ENCODE measurements at places on chromosomes 3 and 15.

DNA sequence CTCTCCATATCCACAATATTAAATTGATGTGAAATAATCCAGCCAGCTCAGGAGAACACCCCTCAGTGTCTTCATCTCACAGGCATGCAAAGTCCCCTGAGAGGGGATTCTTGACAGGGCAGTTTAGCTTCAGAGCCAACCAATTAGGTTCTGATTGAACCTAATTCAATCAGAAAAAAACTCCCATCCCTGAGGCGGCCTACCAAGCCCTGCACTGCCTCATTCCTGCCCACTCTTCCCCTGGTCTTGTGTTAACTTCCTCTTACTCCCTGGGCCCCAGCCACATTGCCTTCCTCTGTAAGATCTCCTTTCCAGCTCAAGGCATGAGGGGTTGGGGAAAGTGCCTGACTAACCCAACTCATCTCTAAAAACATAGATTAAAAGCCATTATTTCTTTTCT is 46.1 kb downstream of the FRMD4B start:
- DNase-seq, result no peak

DNA sequence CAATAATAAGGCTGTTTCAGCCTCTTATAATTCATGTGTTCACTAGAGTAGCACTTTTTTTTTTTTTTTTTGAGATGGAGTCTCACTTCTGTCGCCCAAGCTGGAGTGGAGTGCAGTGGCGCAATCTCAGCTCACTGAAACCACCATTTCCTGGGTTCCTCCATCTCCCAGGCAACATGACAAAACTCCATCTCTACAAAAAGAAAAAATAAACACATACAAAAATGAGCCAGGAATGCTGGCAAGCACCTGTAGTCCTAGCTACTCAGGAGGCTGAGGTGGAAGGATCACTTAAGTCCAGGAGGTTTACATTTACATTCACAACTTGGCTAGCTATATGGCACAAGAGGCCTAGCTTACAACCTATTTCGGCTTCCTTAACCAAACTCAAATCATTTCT is 6.8 kb downstream of the USP4 start:
- DNase-seq, result no peak

- no peak for DNase-seq
Observed at GRCh38 chr3:144470666-144471065, 499.0 kb downstream of the DIPK2A start.

GRCh38 chr3:187944390-187945179 is 199.3 kb upstream of the BCL6 start:
- DNase-seq, result no peak

GRCh38 chr3:105958237-105959000 is 89.6 kb upstream of the CBLB start:
- no peak for DNase-seq

DNA sequence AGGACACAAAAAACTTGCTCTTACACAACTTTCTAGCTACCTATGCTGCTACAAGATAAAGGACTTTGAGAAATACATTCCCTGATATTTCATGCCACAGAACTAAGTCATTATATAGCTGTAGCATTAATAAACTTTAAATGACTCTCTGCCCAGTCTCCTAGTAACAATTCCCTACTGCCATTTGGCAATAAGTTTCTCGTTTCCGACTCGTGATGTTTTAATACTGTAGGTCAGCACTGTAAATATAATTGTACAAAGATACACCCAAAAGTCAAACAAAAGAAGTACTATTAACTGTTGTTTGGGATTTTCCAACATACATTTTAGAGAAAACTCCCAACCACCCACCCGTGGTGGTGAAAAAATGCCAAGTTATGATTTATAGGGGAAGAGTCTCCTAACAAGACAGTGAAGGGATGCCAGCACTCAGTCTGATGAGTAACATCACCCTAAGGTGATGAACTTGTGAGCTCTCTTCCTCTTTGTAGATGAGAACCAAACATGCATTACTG is 132.2 kb downstream of the DUT start:
- DNase-seq, result no peak

- DNase-seq, result no peak
Observed at GRCh38 chr15:35443376-35443775, 102.6 kb downstream of the DPH6 start.

DNA sequence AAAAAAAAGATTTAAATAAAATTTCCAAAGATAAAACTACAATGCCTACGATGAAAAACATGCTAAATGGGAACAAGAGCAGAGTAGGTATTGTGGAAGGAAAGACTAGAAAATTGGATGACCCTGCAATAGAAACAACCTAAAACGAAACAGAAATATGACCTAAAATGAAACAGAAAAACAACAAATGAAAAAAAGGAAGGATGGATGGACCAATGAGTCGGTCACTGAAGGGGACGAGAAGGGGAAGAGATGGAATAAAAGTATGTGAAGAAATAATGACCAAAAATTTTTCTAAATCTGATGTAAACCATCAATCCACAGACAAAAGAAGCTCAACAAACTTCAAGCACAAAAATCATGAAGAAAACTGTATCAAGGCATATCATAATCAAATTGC is 44.8 kb downstream of the TBC1D2B start:
- no peak for DNase-seq

Data from frontal cortex (tissue), 4 donors.